Kidney epithelial cell (primary cell): ENCODE measurements at places on chromosomes 6 and 20.

DNA sequence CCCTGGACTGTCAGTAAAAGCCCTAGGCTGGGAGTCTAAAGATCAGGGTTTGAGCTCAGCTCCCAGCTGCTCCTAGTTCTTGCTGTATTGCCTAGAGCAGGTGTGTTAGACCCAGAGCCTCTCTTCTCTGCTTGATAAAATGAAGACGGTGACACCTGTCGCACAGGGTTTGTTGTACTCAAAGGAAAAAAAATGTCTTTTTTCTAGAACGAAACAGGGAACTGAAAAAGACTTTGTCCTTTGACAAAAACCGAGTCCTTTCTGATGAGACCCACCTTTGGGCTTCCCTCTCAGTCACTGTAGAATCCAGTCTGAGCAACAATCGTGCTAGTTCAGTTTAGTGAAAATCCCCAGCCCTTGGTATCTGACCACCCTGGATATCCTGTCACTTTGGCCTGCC lies 102.1 kb upstream of the LAMP5 start:
- DNase-seq: no peak

DNA sequence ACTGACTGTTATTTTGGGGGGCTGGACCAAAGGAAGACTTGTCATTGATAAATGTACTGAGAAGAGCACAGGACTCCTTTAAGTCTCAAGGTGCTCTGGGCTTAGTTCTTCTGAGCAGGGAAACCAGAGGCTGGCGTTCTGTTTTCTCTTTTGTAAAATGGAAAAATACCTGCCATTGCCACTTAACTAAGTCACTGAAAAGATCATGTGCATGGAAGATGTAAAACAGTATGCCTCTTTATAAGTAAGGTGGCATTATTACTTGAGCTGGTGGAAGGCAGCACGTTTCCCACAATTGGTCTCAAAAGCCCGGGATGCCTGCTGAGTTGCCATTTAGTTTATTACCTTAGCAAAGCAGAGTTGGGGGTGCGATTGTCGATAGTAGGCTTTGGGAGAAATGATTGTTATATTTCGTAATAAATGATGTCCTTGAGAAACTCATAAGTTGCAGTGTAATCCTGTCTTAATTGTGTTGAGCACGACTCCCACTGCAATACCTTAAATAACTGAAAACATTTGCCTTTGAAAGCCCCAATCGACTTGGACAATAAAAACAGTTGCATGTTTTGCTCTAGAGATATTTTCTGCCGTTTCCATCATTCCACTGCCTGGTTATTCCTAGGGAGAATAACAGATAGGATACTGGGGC lies 3.6 kb downstream of the JARID2 start:
- DNase-seq: no peak

DNA sequence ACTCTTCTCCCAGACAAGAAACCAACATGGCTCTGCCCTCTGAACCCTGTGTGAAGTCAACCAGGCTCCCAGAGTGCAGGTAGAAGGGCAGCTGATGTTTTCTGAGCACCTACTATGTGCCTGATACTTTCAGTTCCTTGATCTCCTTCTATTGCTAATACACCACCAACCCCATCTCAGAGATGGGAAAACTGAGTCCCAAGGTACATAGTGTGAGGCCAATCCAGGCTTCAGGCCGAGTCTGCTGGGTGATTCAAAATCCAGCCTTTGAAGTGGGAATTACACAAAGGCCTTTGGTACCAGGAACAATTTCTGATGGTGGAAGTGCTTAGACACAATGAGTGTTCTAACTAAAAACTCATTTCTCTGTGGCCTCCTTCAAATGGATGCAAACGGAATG lies 96.3 kb downstream of the NFATC2 start:
- no peak for DNase-seq

GRCh38 chr6:9761220-9761619 lies 653.7 kb downstream of the TFAP2A start:
- no peak for DNase-seq
